Stimulated activated CD8-positive, alpha-beta memory T cell treated with anti-CD3 and anti-CD28 coated beads, Interleukin-4, amount 100 ng/mL, for 4 hours (primary cell): ENCODE measurements at places on chromosomes 4 and X.

GRCh38 chr4:95417531-95417930 lies 131.2 kb downstream of the UNC5C start:
- no peak for DNase-seq

DNA sequence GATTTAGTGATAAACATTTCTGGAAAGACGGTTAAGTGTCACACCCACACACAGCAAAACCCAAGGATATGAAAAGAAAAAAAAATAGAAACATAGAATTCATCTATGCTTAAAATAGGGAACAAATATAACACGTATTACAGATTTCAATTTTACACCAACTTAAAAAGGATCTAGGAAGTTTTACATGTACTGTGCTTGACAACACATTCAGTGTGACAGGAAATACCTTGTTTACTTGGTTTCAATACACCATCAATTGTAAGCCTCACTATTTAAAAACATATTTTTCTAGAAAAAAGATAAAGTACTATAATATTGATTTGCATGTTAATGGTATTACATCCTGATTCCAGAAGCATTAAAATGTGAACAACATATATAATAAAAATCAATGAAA lies 77.0 kb upstream of the SPRY1 start:
- no peak for DNase-seq

- DNase-seq: no peak
These were observed 34.7 kb upstream of the TMEM184C start for GRCh38 chr4:147582386-147583060.

- no peak for DNase-seq
These were observed 265.7 kb upstream of the BOD1L1 start for GRCh38 chr4:13893211-13893610.

DNA sequence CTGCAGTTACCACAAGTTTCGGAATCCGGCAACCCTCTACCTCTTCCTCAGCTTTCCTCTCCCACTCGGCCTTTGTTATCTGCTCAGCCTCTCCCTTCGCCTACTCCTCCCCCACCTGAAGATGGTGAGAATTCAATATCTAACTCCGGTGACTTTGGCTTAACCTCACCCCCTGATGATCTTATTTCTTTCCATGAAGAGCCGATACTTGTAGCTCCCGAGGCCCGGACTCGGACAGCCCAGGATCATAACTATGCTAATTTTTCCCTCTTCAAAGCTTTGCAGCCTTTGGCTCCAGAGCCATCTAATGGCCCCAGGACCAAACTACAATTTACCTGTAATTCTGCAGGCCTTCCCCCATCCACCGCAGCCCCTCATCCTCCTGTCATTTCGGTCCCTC lies 32.0 kb upstream of the MGST2 start:
- DNase-seq: no peak

- no peak for DNase-seq
These were observed 217.5 kb downstream of the GBA3 start for GRCh38 chr4:22910200-22910599.

DNA sequence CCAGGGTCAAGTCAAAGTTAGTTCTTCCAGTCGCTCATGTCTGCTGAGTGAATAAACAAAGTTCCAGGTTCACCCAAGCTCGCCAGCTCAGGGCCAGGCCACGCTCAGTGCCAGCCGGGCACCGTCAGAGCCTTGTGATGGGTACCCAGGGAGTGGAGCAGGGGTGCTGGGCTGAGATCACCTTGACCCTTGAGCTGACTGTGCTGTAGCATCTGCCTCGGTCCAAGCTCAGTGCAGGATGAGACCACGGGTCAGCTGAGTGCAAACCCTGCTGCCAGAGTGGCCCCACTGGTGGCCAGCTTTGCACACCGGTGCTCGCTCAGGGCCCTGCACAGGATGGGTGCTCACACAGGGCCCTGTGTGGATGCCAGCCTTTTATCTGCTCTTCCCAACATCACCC lies 4.3 kb downstream of the CPZ start:
- DNase-seq: no peak

GRCh38 chr4:38387819-38388218 lies 276.2 kb upstream of the KLF3 start:
- no peak for DNase-seq

- DNase-seq: no peak
These were observed 20.3 kb downstream of the CD99 start for GRCh38 chrX:2711441-2711840.

DNA sequence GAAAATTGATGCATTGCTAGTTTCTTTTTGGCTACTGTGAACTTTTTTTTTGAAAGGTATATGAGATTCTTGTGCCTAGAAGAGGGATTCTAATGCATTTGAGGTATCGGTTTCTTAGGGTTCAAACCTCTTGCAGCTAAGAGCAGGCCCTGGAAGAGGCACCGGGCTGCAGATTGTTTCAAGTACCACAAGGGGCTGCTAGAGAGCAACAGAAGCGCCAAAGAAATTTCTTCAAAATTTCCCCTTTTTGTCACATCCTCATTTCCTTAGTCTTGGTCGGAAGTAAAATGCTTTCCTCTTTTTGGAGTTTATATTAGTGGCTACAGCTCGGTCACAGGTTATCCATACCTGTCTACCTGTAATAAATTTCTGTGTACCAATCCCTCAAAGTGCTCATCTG lies 89.8 kb downstream of the PDGFRA start:
- no peak for DNase-seq

DNA sequence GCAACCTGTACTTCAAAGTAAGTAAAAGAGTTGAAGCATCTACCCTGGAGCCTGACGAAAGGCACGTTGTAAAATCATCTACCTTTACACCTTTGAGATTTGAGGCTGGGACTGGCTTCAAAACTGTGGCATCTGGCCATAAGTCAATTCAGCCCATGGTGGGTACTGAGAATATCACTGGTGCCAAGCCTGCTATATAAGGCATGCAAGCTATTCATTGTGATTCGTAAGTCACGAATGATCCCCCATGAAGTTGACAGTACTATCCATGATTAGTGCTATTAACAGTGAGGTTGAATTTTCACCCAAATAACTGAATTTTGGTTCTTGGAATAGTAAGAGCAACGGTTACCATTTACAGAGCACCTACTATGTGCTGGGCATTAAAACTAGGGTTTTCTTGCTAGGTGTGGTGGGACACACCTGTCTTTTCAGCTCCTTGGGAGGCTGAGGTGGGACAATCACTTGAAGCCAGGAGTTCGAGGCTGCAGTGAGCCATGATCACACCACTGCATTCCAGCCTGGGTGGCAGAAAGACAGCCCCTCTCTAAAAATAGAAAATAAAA lies 39.8 kb downstream of the IRF2 start:
- no peak for DNase-seq

GRCh38 chr4:17921451-17921850 lies 100.1 kb downstream of the LCORL start:
- DNase-seq: no peak

GRCh38 chr4:37685823-37686372 lies 278 bp downstream of the RELL1 start:
- no peak for DNase-seq
